H1 (cell line): ENCODE measurements at places on chromosomes 7 and 10. TPM values are rescaled to one million over a fixed set of nuclear protein-coding genes. Genes with fewer than 3 reads are reported as not detected.

- H3K4me1 ChIP-seq, result no peaks in the 10 kb centered on the region
- peak; percentile 68 for DNase-seq
- no peak overlapping the region for H3K27ac ChIP-seq
- peak overlapping the region; percentile 46 for H3K4me3 ChIP-seq
- H3K36me3 ChIP-seq, result no peaks in the 10 kb centered on the region
These were observed 2.4 kb upstream of the NKX2-3 start for GRCh38 chr10:99530108-99531025.

- no peak overlapping the region for H3K27ac ChIP-seq
- no peak for DNase-seq
- no peaks in the 10 kb centered on the region for H3K36me3 ChIP-seq
These were observed 83.8 kb downstream of the CTNNA3 start for GRCh38 chr10:67612176-67612575.

- no peak overlapping the region for H3K27ac ChIP-seq
- H3K36me3 ChIP-seq, result no peaks in the 10 kb centered on the region
- no peak overlapping the region for H3K4me3 ChIP-seq
- no peaks in the 10 kb centered on the region for H3K27me3 ChIP-seq
- no peaks in the 10 kb centered on the region for H3K4me1 ChIP-seq
These were observed 19.3 kb downstream of the PAPOLB start for GRCh38 chr7:4842319-4843064.

- no peaks in the 10 kb centered on the region for H3K4me1 ChIP-seq
- no peak for DNase-seq
- H3K27me3 ChIP-seq, result no peaks in the 10 kb centered on the region
- H3K4me3 ChIP-seq, result no peak overlapping the region
- H3K27ac ChIP-seq, result no peak overlapping the region
These were observed 70.9 kb downstream of the CCDC7 start for GRCh38 chr10:32516567-32517495.

DNA sequence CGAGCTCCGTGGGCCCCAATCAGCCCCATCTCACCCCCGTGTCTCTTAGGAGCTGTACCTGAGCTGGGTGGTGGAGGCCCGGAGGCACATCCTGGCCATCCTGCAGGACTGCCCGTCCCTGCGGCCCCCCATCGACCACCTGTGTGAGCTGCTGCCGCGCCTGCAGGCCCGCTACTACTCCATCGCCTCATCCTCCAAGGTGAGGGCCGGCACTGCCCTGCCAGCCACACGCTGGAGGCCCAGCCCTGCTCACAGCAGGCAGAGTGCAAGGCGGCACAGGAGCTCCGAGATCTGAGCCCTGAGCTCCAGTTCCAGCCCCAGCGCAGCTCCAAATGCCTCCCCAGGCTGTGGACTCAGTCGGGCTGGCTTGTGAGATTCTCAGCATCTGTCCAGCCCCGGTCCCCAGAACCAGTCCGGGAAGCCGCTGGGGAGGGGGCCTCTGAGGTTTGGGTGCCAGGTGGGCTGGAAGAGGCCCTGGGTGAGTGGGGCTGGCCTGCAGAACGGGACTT is 9.3 kb downstream of the TMEM120A start:
- peaks cover 12% of the 10 kb centered on the region for H3K4me1 ChIP-seq
- no peak for DNase-seq
- peaks cover 40% of the 10 kb centered on the region for H3K36me3 ChIP-seq
- no peak overlapping the region for H3K4me3 ChIP-seq
- no peaks in the 10 kb centered on the region for H3K27me3 ChIP-seq
- H3K27ac ChIP-seq, result no peak overlapping the region

DNA sequence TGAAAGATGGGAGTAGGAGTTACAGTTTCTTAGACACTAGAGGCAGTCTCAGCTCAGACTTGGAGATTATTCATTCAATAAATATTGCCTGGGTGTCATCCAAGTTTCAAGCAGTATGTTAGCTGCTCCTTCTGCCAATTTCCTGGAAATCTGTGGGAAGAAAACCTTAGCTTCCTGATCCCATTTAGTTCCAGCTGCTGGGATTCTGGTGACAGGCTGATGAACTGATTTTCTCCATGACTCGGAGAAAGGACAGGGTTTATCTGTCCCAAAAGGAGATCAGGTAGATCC is 95.8 kb downstream of the CLEC2L start:
- H3K27ac ChIP-seq, result no peak overlapping the region
- peaks cover 7% of the 10 kb centered on the region for H3K4me1 ChIP-seq
- no peak for DNase-seq
- H3K36me3 ChIP-seq, result no peaks in the 10 kb centered on the region; the same call in 1 of the 2 replicates
- H3K4me3 ChIP-seq, result no peak overlapping the region

The FBXO24 gene
- total RNA-seq, result 0.35 and 0.59 TPM in 2 replicates

The HKDC1 gene
- 0.11 and 0.78 TPM in 2 replicates for total RNA-seq

The HOGA1 gene
- 0.28 and 0.29 TPM in 2 replicates for total RNA-seq

The CYP3A5 gene
- total RNA-seq, result not detected in 2 replicates
